ENCODE measurements at places on chromosomes 3 and 15.

- no peak for DNase-seq
These were observed 300.1 kb downstream of the TLE3 start for GRCh38 chr15:69797615-69798014.

GRCh38 chr3:159852821-159853505 is 135.7 kb upstream of the IL12A start:
- DNase-seq, result no peak

DNA sequence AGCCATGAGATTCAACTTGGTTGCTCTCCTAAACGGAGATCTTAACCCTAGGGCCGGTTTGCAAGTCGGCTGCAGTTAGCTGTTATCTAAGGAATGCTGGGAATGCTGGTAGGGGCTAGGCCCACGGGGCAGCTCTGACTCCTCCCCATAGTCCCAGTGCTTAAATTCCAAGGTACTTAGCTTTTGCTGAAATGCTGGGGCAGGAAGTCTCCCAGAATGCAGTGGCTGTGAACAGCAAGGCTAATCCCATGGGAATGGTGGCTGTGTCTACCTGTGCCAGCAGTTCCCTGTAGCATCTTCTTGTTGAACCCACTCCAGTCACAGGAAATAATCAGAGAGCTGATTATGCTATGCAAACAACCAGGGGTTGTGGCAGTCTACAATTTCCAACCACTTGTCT is 102.5 kb upstream of the TJP1 start:
- peak; percentile 48 for DNase-seq

- no peak for DNase-seq
These were observed 246.0 kb downstream of the EPHA3 start for GRCh38 chr3:89353465-89353864.

- DNase-seq, result no peak
These were observed 7.4 kb downstream of the PLXND1 start for GRCh38 chr3:129599073-129599472.

- DNase-seq, result no peak
These were observed 60.3 kb downstream of the MAP6D1 start for GRCh38 chr3:183764847-183765731.

- DNase-seq, result no peak
These were observed 16.8 kb downstream of the RPUSD3 start for GRCh38 chr3:9826815-9827573.

DNA sequence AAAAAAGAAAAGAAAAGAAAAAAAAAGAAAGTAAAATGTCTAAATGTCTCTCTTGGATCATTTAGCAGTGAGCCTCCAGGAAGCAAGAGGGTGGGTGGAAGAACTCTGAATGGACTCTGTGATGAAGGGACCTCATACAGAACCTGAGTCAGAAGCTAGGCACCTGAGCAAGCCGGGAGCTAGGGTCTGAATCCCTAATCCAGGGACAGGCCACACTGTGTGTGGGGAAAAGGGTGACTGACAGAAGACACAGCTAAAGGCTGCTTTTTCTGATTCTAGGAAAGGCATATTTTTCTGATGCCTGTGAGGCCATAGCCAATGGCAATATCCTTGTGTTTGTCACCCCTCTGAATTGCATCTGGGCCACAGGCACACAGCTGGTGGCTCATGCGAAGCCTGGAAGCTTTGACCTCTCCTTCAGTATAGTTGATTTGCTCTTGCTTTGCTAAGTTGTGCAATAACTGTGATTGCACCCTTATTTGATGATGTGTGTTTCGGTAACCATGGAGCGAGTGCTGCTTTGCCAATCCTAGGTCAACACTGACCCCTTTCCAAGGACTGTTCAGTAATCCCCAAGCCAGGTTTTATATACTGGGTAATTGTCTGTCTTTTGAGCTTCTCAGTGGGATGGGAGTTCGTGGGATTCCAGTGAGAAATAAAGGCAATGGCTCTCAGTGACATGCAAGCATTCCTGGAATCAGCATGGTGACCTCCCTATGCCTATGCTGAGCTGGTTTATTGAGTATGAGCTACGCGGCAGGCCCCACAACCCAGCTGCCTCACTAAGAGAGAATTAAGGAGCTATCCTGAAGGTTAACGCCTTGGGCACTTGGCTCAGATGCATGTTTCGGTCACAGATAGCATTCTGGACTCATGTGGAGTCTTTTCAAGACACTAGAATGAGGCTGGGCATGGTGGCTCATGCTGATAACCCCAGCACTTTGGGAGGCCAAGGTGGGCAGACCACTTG is 49.0 kb upstream of the OSBPL11 start:
- no peak for DNase-seq

DNA sequence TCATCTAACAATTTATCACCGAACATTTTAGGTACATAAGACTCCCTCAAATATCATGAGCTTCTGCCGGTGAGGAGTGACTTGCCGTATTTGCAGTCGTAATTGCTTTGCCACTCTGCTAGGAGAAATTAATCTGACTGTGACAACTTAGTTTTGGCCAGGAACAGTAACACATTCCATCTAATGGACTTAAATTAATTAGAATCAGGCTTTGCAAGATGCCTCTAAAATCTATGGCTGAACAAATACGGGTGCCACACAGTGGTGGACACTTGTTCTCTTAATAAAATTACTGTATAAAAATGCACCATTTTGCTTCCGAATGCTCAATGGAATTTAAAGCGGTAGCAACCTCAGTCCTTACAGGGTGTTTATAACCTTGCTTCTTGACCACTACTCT is 27.6 kb upstream of the BDH1 start:
- DNase-seq, result no peak

DNA sequence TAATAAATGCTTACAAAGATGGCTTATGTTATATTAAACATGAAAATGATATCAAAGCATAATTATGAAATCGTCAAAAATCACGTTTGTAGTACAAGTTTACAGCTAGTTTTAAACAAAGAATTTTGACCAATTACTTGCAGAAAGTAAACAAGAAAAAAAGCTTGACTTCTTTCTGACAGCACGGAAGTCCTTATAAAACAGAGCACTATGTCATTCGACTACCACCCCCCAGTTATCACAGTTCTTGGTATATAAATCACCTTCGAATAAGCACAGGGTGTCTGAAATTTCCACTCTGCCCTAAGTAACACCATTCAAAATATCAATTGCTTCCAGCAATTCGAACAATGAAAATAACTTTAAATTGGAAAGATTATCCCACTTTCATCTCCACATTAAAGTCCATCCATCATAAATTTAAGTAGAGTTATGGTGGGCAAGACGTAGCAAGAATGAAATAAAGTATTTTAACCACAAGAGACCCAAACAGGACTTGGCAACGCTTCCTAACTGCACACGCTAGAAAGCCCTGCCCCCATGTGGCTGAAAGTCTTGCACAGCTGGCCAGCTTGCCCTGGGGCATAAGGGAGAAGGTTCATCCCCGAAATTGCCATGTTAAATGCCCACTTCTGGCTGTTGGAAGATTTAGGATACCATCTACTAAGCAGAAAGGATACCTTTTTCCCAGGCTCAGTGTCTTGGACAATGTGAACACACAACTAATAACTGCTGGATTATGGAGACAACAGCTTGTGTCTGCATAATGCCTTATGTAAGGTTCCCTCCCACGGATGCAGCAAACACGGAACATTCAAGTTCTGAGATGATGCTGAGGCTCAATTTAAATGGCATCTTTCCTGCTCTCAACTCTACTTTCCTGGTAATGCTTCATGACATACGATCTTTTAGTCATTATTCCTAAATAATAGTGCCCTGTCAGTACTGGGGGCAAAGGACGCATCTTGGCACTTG is 116.4 kb upstream of the TJP1 start:
- no peak for DNase-seq

DNA sequence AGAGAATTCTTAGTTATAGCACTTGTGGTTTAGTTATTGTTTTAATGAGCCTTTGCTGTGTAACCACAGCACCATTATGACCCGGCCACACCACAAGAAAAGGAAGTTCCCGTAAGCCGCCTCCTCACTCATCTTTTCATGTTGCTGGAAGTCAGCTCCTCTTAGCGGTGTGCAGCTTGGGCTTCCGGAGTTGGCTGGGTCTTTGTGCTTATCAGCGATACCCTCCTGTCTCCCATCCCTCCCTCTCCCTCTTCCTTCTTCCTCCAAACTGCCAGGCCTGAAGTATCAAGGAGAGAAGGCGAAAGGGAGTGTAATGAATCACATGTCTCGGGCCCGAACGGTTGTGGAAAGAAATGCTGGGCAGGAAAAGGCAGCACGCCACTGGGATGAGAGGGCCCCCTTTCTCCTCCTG is 353.5 kb downstream of the MCTP2 start:
- no peak for DNase-seq

DNA sequence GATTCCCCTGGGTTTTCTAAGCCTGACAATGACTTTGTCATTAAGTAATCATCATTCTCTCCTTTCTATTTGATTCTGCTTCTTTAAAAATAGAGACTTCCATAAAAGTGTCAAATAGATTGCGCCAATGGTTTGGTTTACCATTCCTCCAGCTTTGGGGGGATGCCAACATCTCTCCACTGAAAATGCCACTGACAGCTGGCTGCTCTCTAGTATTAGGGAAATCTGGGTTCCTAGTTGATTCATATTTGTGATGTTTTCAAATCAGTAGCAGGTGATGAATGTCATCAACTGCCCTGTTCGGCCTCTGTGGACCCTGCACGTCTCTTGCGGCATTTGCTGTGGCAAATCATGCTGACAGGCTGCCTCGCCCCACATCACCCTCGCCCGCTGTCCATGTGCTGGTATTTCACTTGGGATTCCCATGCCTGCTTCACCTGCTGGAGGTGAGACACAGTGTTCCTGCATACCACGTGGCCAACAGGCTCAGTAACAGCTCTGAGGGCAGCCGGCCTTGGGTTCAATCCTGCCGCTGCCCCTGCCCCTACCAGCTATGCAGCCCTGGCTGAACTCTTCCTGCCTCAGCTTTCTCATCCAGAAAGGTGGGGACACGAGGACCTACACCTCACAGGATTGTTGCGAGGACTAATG is 28.1 kb downstream of the ZXDC start:
- DNase-seq, result no peak

DNA sequence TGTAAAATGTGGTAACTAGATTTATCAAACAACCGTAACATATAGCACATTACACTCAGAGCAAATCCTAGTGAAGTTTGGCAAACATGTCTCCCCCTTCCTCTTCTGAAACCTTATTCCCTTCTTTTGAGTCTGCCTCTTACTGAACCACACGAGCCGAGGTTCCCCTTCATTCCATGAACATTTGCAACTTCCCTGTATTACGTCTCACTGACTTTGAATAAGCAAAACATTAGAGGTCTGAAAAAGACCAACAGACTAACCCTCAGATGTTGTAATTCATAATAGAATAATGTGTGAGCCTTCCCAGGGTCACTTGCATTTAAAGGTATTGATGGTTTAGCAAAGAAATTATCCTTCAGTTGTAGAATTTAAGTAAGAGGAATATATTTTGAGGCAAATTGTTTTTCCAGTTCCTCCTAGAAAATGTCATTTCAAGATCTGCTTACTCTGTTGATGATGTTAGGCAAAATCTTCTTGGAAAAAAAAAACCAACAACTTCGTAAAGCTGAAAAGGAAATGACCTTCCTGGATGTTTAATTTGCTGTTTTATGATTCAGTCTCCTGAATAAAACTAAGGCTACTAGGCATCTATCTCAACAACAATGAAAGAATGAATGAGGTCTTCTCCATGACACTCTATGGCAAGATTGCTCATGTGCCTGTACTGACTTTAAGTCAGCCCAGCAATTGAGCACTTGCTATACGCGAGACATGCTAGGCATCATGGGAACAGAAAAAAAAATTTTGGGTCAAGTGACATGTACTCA is 296.9 kb upstream of the NECTIN3 start:
- DNase-seq, result no peak

DNA sequence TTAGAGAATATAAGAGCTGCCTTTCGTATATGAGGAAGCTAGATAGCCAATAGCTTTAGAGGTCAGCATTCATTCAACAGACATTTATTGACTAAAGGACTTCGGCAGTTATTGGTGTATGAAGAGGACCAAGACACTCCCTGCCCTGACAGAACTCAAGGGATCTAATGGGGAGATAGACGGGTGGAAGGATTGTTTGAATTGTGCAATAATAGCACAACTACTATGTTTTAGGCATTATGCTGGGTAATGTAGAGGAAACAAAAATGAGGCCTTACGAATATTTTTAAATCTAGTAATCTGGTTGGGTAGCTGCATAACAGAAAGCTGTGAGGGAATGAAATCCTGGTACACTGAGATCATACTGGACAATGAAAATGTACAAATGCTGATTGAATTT is 5.0 kb downstream of the LRCH3 start:
- DNase-seq, result no peak

GRCh38 chr3:84224262-84224661 is 734.5 kb upstream of the CADM2 start:
- no peak for DNase-seq

GRCh38 chr3:129260606-129261005 is 11.2 kb downstream of the COPG1 start:
- no peak for DNase-seq

- no peak for DNase-seq
These were observed 64.2 kb upstream of the GLCE start for GRCh38 chr15:69096196-69096595.

DNA sequence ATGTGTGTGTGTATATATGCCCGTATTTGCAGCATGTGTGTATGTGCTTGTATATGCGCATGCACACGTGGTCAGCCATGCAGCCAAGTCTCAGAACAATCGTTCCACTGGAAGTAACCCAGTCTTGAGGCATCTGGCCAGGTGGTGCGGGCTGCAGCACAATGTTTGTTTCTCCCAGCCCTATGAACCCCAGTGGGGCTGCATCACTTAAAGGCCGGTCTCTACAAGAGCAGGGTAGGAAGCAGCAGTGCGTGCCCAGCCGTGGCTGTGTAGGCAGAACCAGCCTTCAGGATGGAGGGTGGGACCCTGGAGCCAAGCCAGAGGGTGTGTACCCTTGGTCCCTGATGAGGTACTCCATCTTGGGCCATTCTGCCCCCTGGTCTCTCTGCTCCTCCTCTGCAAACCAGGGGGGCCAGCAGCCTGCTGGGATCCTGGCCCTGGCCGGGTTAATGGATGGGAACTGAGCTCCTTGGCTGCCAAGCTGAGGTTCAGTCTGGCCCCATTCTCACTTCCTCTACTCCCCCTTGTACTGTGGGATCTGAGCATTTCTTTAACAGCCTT is 11.8 kb downstream of the KLF13 start:
- no peak for DNase-seq

GRCh38 chr3:148227534-148227933 is 470.2 kb upstream of the AGTR1 start:
- DNase-seq, result no peak

GRCh38 chr3:8870134-8870533 is 93.1 kb downstream of the RAD18 start:
- no peak for DNase-seq
